CD4-positive, alpha-beta T cell (primary cell): ENCODE measurements at places on chromosomes 3 and 15.

DNA sequence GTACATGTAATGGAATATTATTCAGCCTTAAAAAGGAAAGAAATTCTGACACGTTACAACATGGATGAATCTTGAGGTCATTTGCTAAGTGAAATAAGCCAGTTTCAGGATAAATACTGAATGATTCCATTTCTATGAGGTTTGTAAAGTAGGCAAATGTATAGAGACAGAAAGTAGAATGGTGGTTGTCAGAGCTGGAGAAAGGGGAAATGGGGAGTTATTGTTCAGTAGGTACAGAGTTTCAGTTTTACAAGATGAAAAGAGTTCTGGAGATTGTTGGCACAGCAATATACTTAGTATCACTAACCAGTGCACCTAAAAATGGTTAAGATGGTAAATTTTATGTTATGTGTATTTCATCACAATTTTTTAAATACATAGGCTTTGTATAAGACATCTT lies 60.6 kb downstream of the USP8 start:
- H3K4me3 ChIP-seq, result no peak overlapping the region
- peaks cover 52% of the 10 kb centered on the region for H3K36me3 ChIP-seq
- H3K27me3 ChIP-seq, result no peaks in the 10 kb centered on the region
- DNase-seq, result no peak
- no peak overlapping the region for H3K27ac ChIP-seq

DNA sequence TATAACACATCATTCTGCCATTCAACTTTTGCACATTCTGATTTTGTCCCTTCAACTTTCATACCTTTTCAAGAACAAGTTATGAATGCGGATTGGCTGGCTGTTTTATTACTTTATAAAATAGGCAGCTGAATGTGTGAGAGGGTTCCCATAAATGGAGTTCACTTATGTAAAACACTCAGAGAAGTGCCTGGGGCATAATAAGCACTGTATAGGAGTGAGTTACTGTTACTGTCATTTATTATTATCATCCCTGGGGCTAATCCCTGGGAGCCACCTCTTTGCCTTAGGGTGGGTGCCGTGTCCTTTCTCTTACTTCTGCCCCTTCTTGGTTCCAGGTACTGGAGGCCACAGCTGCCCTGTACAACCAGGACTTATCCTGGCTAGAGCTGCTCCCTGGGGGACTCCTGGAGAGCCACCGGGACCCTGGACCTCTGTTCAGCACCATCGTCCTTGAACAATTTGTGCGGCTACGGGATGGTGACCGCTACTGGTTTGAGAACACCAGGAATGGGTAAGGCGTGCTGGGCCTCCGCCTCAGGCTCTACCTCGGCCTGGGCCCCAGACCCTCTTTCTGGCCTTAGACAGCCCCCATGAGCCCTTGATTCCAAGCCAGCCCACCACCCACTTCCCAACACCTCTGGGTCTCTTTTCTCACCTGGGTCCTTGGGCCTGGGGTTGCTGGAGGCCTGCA lies 10.9 kb downstream of the DUOX1 start:
- peaks cover 11% of the 10 kb centered on the region for H3K27me3 ChIP-seq
- DNase-seq, result no peak
- H3K27ac ChIP-seq, result no peak overlapping the region

- no peaks in the 10 kb centered on the region for H3K36me3 ChIP-seq
- peak; percentile 73 for DNase-seq
- H3K4me3 ChIP-seq, result peak overlapping the region; percentile 45
- H3K4me1 ChIP-seq, result no peaks in the 10 kb centered on the region
Measured at GRCh38 chr3:98039322-98040024, 4.4 kb upstream of the GABRR3 start.

GRCh38 chr3:129503471-129504291 lies 24.8 kb upstream of the RHO start:
- peaks cover 13% of the 10 kb centered on the region for H3K36me3 ChIP-seq
- no peaks in the 10 kb centered on the region for H3K4me1 ChIP-seq
- H3K27me3 ChIP-seq, result no peaks in the 10 kb centered on the region
- H3K27ac ChIP-seq, result no peak overlapping the region

GRCh38 chr3:137249311-137249940 lies 291.6 kb downstream of the IL20RB start:
- no peaks in the 10 kb centered on the region for H3K4me1 ChIP-seq
- no peak overlapping the region for H3K4me3 ChIP-seq
- H3K27me3 ChIP-seq, result no peaks in the 10 kb centered on the region
- no peaks in the 10 kb centered on the region for H3K36me3 ChIP-seq
- no peak for DNase-seq

DNA sequence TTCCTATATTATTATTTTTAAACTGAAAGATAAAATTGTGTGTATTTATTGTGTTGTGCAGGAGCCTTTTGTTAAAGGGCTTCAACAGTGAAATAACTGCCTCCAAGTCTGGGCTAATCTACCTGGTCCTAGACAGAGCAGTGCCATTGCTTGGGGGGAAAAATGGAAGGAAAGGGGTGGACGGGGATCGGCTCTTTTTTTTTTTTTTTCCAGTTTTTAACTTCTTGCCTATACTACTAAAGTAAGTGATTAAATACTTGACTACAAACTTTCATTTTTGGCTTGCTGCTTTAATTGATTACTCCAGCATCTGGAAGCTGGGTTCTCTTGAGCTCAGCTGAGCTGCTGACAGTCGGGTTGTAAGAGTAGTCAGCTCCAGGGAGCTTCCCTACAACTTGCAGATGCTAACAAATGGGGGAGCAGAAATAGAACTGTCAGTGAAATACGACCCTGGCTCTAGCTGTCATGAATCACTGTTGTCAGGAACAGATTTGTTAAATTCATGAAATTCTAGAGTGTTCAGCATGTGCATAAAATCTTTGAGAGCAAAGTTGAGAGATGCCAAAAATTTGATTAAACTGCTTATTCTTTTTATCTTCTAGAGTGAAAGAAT lies 276.7 kb downstream of the ROBO1 start:
- no peaks in the 10 kb centered on the region for H3K4me1 ChIP-seq
- no peak overlapping the region for H3K27ac ChIP-seq
- no peak overlapping the region for H3K4me3 ChIP-seq
- H3K27me3 ChIP-seq, result no peaks in the 10 kb centered on the region
- H3K36me3 ChIP-seq, result no peaks in the 10 kb centered on the region

- H3K27ac ChIP-seq, result no peak overlapping the region
- H3K27me3 ChIP-seq, result no peaks in the 10 kb centered on the region
- H3K36me3 ChIP-seq, result no peaks in the 10 kb centered on the region
- DNase-seq, result no peak
- peaks cover 36% of the 10 kb centered on the region for H3K4me1 ChIP-seq
Measured at GRCh38 chr3:71728632-71729342, 3.6 kb upstream of the EIF4E3 start.

- no peaks in the 10 kb centered on the region for H3K36me3 ChIP-seq
- peaks cover 11% of the 10 kb centered on the region for H3K4me1 ChIP-seq
- no peaks in the 10 kb centered on the region for H3K27me3 ChIP-seq
- no peak overlapping the region for H3K27ac ChIP-seq
- no peak for DNase-seq
Measured at GRCh38 chr3:172615296-172615695, 92.1 kb upstream of the TNFSF10 start.

GRCh38 chr3:186510374-186511079 lies 33.7 kb downstream of the CRYGS start:
- H3K27me3 ChIP-seq, result no peaks in the 10 kb centered on the region
- no peaks in the 10 kb centered on the region for H3K36me3 ChIP-seq
- H3K4me3 ChIP-seq, result no peak overlapping the region
- H3K4me1 ChIP-seq, result peaks cover 14% of the 10 kb centered on the region
- H3K27ac ChIP-seq, result no peak overlapping the region

- H3K4me3 ChIP-seq, result no peak overlapping the region
- H3K4me1 ChIP-seq, result peaks cover 62% of the 10 kb centered on the region
- DNase-seq, result no peak
- H3K27me3 ChIP-seq, result no peaks in the 10 kb centered on the region
- H3K27ac ChIP-seq, result no peak overlapping the region
- peaks cover 30% of the 10 kb centered on the region for H3K36me3 ChIP-seq
Measured at GRCh38 chr15:60541481-60542299, 62.7 kb upstream of the ICE2 start.

- H3K27me3 ChIP-seq, result no peaks in the 10 kb centered on the region
- H3K27ac ChIP-seq, result no peak overlapping the region
- no peak overlapping the region for H3K4me3 ChIP-seq
- no peak for DNase-seq
Measured at GRCh38 chr3:196541684-196542445, 26.5 kb downstream of the WDR53 start.

DNA sequence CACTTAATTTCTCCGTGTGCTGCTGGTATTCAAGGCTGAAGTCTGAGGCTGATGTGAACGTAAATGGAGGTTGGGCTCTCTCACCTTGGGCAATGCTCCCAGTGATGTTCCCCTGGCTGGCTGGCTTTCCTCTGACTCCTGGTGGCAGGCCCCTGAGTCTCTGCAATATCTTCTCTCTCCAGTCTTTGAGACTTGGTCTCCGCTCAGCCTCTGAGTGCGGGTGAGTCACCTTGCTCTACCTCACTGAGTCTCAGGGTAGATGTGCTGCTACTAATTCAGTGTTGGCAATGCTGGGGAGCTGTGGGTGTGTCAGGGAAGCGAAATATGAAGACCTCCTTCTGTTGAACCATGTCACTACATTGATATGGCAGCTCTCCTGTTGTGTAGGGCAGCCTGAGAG lies 31.3 kb upstream of the TRIM59 start:
- H3K36me3 ChIP-seq, result no peaks in the 10 kb centered on the region
- no peak overlapping the region for H3K27ac ChIP-seq
- H3K4me3 ChIP-seq, result no peak overlapping the region
- peaks cover 2% of the 10 kb centered on the region for H3K4me1 ChIP-seq
- H3K27me3 ChIP-seq, result no peaks in the 10 kb centered on the region

DNA sequence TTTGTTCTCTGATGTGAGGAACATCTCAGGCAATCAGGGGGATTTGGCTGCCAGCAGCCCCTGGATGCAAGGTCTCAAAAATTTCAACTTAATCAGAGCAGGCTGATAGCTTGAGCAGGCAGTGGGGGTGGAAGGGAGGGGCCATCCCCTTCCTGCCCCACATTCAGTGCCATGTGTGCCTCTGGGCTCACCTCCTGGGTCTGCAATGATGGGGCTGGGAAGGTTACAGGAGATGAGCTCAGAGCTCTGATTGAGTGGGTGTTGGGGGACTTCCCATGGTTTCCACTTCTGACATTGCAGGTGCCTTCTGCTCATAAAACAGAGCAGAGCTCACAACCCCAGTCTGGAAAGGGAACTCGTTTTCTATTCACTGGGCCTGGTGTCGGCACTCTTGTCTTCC lies 37.0 kb downstream of the PARP16 start:
- H3K27ac ChIP-seq, result no peak overlapping the region
- peaks cover 2% of the 10 kb centered on the region for H3K4me1 ChIP-seq
- H3K36me3 ChIP-seq, result peaks cover 10% of the 10 kb centered on the region
- no peaks in the 10 kb centered on the region for H3K27me3 ChIP-seq

DNA sequence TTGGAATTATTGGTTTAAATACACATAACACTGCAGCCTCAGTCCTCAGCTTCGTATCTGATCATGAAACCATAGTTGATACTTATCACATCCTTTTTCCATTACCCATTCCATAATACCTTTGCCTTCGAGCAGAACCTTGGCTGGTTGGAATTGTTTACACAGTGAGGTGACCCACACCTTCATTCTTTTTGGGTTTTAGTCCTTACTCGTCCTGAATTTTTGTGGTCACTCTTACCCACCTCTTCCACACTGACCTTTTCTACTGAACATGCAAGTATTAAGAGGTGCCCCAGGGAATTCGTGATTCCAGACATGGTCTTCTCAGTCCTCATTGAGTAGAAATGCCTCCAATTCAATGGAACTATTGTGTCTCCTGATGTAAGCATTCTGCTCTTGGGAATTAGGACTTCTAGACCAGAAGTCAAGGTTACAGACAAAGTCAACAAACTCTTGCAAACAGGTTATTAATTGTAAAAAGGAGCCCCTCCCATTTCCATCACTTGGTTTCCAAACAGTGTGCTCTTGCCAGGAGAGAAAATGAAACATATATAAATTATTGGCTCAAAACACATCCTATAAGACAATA lies 37.7 kb downstream of the SCN11A start:
- no peaks in the 10 kb centered on the region for H3K4me1 ChIP-seq
- no peaks in the 10 kb centered on the region for H3K36me3 ChIP-seq

GRCh38 chr15:80970018-80970657 lies 19.5 kb downstream of the MESD start:
- peak; percentile 70 for DNase-seq
- peaks cover 24% of the 10 kb centered on the region for H3K36me3 ChIP-seq
- no peak overlapping the region for H3K27ac ChIP-seq
- H3K27me3 ChIP-seq, result no peaks in the 10 kb centered on the region
- peaks cover 5% of the 10 kb centered on the region for H3K4me1 ChIP-seq

DNA sequence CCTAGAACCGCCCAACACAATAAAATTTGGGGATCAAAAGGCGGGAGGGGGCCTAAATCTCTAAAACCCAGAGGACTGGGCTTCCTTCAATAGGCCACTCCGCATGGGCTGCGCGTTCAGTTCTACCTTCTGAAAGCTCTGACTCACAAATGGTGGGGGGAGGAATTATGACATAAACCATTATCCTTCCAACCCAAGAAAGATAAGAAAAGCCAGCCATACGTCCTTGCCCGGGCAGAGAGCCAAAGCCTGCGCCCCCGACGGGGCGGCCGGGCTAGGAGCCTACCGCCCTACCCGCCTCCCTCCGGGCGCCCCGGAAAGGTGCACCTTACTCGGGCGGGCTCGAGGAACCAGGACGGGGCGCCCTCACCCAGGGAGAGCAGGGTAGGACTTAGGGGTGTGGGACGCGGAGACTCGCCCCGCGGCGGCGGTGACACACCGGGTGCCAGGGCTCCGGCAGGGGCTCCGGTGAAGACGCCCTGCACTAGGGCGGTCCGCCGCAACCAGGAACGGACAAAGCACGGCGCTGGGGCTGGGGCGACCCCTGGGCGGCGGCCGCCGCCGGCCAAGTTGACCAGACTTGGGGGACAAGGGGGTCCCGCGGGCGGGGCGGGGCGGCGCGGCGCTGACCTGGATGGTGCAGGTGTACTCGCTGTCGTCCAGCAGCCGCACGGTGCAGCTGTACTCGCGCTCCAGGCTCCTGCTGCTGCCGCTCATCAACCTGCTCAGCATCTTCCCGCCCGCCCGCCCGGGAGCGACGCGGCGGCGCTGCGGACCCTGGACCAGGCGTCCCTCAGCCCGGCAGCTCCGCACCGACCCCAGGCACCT lies 534 bp downstream of the FRMD5 start:
- no peak overlapping the region for H3K27ac ChIP-seq
- peak; percentile 19 for DNase-seq
- peaks cover 21% of the 10 kb centered on the region for H3K4me1 ChIP-seq
- peak overlapping the region; percentile 57 for H3K4me3 ChIP-seq
- H3K36me3 ChIP-seq, result no peaks in the 10 kb centered on the region
- H3K27me3 ChIP-seq, result peaks cover 33% of the 10 kb centered on the region

DNA sequence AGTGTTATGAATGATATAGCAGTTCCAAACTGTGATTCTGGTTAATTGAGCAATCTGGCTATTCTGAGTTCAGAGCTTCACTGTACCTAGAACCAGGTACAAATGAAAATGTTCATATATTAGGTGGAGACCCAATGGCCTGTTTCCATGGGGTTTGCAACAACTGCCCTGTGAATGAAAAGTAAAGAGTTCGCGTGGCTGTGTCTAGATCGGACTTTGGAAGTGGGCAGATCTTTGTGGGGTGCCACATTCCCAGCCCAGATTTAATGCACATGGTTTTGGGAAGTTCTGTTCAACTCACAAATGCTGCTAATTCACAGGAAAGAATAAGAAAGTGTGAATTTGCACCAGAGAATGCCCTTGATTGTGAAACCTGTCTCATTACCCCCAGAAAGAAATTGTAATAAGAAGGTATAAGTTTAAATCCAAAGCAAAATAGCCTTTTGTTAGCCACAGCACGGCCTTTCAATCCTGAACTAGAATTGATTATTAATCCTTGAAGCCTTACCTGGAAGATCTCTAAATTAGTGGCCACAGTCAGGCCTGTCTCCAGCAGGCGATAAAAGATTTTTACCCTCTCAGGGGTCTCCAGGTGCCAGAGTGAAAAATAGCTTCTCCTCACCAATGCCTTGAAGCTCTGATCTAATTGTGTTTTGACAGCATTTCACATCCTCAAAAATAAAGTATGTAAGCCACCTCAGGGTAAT lies 22.6 kb downstream of the WHAMM start:
- H3K27me3 ChIP-seq, result no peaks in the 10 kb centered on the region
- peaks cover 91% of the 10 kb centered on the region for H3K36me3 ChIP-seq
- no peak overlapping the region for H3K4me3 ChIP-seq
- no peak for DNase-seq
- H3K27ac ChIP-seq, result no peak overlapping the region
